CD4-positive, alpha-beta T cell (primary cell): ENCODE measurements at places on chromosomes 12 and 14.

GRCh38 chr12:14884458-14884878 is 1.2 kb downstream of the MGP start:
- peak; percentile 86 for DNase-seq

GRCh38 chr14:24710403-24711112 is 76.6 kb upstream of the GZMB start:
- DNase-seq, result peak; percentile 37

DNA sequence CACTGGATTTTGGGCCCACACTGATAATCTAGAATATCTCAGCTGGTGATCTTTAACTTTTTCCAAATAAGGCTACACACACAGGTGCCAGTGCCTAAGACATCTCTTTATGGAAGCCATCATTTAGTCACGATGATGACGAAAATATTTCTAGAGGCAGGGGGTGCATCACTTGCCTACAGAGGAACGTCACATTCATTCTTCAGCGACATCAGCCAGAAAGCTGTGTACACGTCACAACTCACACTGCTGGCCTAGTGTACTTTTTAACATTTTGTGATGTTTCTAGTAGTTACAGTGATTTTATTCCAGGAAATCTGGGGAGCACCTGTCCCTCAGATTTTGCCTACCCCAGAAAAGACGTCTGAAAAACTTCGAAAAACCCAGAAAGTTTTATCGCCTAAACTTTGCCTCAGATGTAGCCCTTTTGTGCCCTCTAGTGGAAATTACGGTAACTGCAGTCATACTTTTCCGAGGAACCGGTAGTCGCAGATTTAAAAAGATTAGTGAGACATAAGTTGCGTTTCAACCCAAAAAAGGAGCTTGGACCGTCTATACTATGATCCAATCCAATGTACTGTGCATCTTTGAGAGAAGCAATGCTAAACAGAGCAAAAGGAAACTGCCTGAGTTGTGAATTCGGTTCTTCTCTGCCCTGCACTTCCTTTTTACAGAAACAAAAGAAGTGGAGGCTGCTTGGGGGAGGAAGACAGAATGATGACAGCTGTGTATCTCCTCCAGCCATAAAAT is 64.3 kb upstream of the STON2 start:
- DNase-seq, result peak; percentile 10

DNA sequence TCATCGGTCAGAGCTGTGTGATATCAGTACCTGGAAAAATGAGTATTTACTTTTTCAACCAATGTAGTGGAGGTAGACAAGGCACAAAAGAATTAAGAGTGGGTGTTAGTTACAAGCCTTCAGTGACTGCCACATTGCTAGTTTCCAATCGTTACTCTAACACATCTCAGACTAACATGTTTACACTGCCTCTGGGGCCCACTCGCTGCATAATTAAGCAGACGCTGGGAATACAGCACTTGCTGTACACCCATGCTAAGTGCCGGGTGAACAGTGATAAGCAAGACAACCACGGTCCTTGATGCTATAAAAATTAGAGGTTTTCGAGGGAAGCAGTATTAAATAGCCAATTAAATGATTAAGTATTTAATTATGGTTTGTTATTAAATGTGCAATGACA is 1147.6 kb downstream of the AACS start:
- DNase-seq, result no peak

GRCh38 chr12:25254271-25254880 is 3.6 kb upstream of the KRAS start:
- no peak for DNase-seq

DNA sequence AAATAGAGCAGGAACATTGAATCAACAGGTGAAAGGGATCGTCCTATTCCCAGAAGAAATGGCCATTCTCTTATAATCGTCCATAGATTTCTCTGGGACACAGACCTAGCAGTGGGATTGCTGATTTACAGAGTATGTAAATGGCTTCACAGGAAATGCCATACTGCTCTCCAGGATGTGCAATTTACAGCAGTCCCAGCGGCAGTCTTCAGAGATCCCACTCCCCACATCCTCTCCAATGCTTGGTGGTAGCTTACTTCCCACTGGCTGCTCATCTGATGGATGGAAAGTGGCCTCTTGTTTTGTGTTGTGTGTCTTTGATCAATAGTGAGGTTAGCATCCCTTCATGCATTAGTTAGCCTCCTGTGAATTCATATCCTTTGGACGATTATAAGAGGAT is 58.1 kb upstream of the PRMT8 start:
- no peak for DNase-seq
